ENCODE measurements at places on chromosomes 4 and X.

DNA sequence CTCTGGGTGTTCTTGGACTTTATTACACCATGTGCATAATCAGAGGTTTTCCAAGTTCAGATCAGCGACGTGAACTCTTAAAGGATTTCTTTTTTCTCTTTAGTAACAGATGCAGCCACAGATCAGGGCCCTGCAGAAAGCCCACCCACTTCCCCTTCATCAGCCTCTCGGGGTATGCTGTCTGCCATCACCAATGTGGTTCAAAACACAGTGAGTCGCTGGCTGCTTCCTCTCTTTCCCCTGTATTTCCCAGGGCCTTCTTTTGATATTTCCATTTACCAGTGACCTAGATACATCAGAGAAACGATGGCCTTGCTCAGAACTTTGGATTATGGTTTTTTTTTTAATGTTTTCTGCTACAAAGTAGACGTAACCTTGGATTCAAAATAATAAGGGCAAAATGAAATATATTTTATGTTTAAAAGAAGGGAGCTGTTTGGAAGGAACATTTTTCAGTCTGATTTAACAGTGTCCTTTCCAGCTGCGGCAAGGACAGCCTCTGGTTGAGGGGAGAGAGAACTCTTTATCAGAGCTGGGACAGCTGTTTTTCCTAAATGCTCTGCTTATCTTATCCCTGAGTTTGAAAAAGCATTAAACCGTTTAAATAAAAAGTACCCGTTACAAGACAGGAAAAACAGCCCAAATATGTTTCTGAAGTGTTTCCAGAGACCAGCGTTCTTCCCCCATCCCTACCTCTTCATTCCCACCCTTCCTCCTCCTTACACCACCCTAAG is 38.2 kb downstream of the FAM114A1 start:
- no peak for DNase-seq

- no peak for DNase-seq
These were observed 17.3 kb downstream of the TBC1D14 start for GRCh38 chr4:6926681-6927478.

- DNase-seq, result no peak
These were observed 451.3 kb downstream of the TLL1 start for GRCh38 chr4:166324321-166324720.

DNA sequence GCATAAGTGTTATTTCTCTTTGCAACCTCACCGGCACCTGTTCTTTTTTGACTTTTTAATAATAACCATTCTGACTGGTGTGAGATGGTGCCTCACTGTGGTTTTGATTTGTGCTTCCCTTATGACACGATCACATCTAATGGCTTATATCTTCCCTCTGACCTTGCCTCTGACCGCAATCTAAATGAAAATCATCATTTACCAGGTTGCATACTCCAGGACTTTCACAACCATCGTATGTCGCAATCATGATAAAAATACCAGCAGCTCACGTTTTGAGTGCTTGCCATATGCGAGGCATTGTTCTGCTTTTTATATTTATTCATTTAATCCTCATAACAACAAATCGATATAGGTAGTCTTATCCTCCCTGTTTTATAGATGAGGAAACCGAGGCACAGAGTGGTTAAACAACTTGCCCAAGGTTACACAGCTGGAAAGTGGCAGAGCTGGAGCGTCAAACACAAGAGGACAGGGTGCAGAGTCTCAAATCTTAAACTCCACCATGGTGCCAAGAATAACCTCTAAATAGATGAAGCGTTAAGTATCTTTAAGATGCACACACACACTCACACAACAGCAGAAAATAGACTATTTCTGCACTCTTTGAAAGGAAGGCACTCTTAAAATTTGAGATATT is 102.2 kb downstream of the SEL1L3 start:
- no peak for DNase-seq

DNA sequence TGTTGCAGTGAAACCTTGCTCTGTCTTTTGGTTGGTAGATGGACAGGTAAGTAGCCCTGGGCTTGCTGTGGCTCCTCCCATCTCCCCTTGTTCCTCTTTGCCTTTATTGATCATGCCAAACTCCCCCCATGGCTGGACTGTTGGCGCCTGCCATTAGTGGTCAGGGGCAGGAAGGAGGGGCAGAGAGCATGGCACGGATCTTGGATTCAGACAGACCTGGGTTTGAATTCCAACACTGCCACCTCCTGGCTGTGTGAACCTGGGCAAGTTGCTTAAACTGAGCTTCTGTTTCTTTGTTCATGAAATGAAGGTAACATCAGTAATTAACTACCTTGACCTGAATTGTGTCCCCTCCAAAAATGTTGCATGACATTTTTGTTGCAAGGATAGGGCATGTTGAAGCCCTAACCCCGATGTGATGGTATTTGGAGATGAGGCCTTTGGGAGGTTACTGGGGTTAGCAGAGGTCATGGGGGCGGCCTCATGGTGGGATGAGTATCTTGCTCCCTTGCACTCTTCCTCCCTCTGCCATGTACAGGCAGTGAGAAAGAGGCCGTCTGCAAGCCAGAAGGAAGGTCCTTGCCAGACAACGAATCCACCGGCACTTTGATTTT is 6.0 kb downstream of the SLC2A9 start:
- DNase-seq, result no peak

DNA sequence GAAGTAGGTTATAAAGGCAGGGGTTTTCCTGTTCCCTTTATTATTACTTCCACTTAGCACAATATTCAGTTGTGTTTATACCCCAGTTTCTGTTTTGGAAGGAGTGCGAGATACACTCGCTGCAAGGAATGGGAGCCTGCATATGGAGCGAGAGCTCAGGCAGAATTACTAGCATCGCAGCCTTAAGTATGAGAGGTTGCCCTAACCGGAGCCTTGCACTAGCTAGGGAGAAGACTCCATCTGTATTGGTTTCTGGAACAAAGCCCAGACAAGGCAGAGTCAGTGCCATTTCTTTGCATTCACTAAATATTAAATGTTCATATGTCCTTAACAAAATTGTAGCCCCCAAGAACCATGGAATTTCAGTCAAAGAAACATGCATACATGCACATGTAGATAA is 6.2 kb upstream of the DCTD start:
- no peak for DNase-seq

GRCh38 chr4:114378305-114378903 is 220.2 kb upstream of the UGT8 start:
- no peak for DNase-seq

DNA sequence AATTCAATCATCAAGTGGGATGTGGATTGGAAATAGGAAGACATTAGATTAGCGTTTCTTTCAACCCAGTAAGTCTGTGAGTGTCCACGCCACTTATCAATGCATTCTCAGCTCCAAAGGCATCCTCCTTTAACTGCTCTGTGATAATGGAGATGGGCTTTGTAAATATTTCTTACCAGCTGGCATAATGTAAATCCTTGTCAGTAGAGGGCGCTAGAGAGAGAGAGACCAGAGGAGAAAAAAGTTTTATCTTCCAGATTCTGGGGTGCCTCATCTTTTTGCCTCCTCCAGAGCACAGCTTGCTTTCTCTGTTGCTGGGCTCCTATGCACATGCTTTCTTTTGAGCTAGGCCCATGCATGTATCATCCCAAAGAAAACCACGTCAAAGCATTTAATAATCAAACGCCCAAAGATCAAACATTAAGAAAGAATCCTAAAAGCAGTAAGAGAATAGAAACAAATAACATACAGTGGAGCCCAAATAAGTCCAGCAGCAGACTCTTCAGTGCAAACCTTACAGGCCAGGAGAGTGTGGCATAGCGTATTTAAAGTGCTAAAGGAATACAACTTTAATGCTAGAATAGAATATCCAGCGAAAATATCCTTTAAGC is 9.6 kb upstream of the MTMR1 start:
- DNase-seq, result no peak

DNA sequence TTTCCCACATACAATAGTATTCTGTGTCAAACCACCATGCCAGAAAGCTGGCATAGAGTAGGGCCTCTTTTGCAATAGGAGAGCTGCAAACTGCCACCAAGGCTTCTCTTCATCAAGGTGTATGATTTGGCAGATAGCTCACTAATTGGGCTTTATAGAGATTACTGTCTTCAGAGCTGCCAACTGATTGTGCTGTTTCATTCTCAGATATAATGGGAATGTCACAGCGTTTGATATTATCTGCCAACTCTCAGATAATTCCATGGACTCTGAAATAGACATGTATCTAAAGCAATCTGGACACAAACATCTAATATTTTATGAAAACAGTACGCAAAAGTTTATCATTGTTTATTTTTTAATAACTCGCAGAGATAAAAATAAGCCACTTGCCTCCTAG is 1289.1 kb downstream of the STIM2 start:
- DNase-seq, result no peak
